ENCODE measurements at places on chromosomes 4 and X.

DNA sequence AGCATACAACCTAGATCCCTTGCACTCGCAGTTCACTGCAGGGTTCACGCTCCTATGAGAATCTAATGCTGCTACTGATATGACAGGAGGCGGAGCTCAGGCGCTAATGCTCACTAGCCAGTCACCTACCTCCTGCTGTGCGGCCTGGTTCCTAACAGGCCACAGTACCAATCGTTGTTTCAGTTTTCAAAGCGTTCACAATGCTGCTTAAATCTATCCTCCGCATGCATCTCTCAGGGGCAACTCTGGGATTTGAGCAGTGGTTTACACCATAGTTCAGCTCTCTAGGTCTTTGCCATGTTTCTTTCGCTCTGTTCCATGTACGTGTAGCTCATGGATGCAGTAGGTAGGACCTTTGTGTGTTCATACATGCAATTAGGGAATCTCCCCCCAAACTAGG lies 47.2 kb downstream of the CLOCK start:
- no peak for DNase-seq

- DNase-seq: no peak
Measured at GRCh38 chr4:101813604-101814003, 23.1 kb downstream of the BANK1 start.

- DNase-seq: no peak
Measured at GRCh38 chr4:74267998-74268606, 40.2 kb upstream of the EPGN start.

DNA sequence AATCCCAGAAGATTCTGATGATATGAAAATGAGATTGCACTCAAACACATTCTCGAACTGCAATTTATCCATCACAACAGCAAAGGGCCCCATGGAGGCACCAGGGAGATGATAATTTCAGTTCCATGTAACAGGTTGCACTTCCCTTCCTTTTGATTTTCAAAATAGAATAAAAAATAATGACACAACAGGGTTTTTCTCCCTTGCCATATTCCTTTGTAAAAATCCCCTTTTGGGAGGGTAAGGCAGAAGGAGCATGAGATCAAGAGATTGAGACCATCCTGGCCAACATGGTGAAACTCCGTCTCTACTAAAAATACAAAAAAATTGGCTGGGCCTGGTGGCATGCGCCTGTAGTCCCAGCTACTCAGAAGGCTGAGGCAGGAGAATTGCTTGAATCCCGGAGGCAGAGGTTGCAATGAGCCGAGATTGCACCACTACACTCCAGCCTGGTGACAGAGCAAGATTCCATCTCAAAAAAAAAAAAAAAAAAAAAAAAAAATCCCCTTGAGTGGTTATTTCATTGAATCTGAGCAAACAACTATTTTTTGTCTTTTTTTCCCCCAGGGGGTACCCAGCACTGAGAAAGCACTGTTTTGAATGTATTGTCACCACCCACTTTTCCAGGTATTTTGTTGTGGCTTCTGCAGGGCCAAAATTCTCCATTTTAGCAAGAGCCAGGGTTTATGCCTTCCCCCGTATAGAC lies 26.7 kb downstream of the TBC1D9 start:
- no peak for DNase-seq

DNA sequence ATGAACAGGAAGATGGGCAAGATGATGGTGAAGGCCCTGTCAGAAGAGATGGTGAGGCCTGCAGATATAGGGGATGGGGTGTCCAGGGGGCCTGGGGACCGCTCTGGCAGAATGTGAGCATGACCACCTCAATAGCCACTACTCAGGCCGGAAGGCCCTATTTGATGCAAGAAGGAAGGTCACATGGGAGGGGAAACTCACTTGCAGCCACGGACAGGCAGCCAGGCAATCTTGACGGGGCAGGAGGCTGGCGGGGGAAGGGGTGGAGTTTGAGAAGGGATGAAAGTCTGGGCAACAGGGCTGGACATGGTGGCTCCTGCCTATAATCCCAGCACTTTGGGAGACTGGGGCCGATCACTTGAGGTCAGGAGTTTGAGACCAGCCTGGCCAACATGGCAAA lies 8.8 kb downstream of the SASH3 start:
- DNase-seq: no peak

- no peak for DNase-seq
Measured at GRCh38 chr4:7006411-7006810, 36.8 kb upstream of the TADA2B start.

GRCh38 chr4:141254326-141254725 lies 33.6 kb downstream of the ZNF330 start:
- DNase-seq: no peak

- no peak for DNase-seq
Measured at GRCh38 chr4:159273141-159273438, 170.2 kb downstream of the RAPGEF2 start.

- DNase-seq: no peak
Measured at GRCh38 chrX:77160301-77160700, 286.9 kb upstream of the FGF16 start.

DNA sequence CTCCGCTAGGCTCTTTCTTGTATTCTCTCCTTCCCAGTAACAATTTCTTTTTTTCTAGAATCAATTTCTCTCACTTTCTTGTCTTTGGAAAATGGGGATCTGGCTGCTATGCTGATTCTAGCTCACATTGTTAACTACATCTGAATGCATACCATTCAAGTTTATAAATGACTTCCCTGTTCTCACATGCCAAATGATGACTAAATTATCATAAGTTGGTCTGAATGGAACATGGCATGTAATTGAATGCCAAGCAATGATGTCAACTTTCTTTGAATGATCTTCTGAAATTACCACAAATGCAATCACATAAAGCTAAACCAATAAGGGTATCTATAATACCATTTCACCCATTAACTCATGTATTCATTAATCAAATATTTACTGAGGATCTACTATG lies 2.7 kb upstream of the ITM2A start:
- DNase-seq: no peak

DNA sequence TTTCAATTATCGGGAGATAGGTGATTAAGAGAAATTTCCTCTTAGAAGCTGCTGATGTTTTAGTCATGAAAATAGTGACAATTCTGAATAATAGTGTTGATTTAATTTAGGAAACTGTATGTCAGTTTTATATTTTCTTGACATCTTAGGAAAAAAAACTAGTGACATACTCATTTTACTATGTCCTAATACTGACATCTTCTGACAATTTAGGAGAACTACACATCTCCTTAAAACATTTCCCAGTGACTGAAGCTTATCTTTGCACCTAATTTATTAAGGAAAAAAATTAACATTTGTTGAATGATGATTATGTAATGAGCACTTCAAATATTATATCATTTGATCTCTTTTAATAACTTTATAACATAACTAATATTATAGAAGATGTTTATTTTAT lies 42.0 kb upstream of the RBMXL3 start:
- no peak for DNase-seq

DNA sequence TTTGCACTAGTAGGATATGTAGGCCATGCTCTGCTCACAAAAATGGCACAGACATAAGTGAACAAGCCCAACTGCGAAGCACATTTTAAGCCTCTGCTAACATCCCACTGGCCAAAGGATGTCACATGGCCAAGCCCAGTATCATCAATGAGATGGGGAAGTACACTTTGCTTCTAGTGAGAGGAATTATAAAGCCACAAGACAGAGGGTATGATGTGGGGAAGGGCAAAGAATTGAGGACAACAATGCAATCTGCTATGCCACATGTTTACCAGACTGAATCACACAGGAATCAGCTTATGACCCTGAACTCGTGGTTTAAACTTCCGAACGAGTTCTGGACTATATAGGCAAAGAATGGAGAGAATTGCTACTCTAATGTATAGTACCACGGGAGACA lies 39.1 kb downstream of the SUPT20HL1 start:
- no peak for DNase-seq

- no peak for DNase-seq
Measured at GRCh38 chr4:14023036-14023435, 395.5 kb upstream of the BOD1L1 start.

DNA sequence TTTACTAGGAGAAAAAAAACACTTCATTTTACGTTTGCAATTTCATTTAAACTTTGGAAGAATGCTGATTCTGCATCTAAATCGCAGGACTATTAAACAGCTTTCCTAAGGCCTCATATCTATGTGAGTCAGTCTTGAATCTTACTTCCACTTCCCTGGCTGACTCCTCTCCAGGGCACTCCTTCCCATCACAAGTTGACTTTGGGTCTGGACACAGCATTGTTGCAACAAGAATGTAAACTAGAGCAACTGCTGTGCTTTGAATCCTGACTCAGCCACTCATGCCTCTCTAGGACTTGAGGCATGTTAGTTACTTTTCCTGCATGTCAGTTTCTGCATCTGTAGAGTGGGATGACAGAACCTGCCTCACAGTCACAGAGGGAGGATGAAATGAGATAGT lies 413.8 kb downstream of the FAT4 start:
- no peak for DNase-seq

DNA sequence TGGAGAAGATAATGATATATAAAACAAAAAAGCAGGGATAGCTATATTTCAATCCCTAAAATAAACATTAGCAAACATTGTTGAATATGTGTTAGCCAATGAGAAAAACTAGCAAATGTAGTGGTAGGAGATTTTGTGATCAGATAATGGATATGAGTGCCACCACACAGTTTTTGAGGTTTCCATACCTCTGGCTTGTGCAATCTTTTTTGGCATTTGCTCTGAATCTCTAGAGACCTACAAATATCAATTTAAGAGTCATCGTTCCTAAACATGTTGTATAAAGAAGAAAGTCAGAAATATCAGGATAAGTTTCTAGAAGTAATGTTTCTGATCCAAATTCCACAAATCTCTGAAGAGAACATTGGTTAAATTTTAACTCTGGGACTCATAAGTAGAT lies 308.7 kb downstream of the PDGFC start:
- DNase-seq: no peak

- no peak for DNase-seq
Measured at GRCh38 chr4:86558797-86559196, 35.3 kb upstream of the PTPN13 start.

GRCh38 chr4:158945529-158946108 lies 157.3 kb upstream of the RAPGEF2 start:
- DNase-seq: no peak

GRCh38 chr4:22500831-22501714 lies 14.8 kb downstream of the ADGRA3 start:
- no peak for DNase-seq

- no peak for DNase-seq
Measured at GRCh38 chr4:8163026-8163425, 4.4 kb upstream of the ABLIM2 start.

- no peak for DNase-seq
Measured at GRCh38 chr4:15690020-15690809, 8.6 kb downstream of the FAM200B start.

GRCh38 chr4:142696334-142697122 lies 149.6 kb downstream of the INPP4B start:
- DNase-seq: no peak

DNA sequence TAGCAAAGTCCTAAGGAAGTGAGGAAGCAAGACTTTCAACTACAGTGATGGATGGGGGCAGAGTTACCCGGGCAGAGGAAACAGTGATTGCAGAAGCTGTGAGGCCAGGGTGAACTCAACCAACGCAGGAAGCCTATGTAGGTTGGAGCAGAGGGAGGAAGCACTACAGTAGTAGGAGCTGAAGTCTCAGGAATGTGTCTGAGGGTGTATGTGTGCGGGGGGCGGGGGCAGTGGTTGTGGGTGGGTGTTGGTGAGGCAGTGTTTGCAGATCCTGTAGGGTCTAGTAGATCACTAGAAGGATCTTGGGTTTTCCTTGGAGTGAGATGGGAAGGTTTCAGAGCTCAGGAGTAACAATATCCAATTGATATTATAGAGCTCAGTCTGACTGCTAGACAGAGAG lies 9.9 kb upstream of the MID1 start:
- no peak for DNase-seq

DNA sequence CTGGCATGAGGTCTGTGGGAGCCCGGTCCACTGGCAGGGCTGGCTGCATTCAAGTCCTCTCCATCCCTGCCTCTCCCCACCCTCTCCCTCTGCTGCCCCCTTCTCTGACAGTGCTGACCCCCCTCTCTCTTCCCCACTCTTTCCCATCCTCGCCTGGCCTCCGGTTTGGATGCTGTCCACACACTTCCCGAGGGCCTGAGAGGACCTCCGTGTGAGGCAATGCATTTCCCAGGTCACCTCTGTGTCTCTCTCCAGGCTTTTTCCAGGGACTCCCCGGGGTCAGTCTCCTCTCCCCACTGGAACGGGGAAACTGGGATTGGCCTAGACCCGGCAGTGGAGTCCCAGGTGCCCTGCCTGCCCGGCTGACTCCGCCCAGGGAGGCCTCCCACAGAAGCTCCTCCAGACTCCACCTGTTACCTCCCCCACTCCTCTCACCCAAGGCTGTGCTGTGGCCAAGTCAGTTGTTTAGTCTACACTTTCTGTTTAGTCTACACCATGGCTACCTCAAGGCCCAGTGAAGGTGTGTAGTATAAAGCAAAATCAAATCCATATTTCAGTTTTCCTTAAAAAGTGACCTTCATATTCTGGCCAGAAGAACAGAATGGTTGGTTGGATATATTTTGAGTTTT lies 146.8 kb downstream of the PTTG2 start:
- DNase-seq: no peak
